CD14-positive monocyte (primary cell): ENCODE measurements at places on chromosomes 6 and 20. TPM values are rescaled to one million over a fixed set of nuclear protein-coding genes. Genes with fewer than 3 reads are reported as not detected.

GRCh38 chr6:71197780-71198179 is 90.8 kb upstream of the OGFRL1 start:
- DNase-seq: no peak

GRCh38 chr6:42471142-42471541 is 19.4 kb upstream of the TRERF1 start:
- no peak for DNase-seq

DNA sequence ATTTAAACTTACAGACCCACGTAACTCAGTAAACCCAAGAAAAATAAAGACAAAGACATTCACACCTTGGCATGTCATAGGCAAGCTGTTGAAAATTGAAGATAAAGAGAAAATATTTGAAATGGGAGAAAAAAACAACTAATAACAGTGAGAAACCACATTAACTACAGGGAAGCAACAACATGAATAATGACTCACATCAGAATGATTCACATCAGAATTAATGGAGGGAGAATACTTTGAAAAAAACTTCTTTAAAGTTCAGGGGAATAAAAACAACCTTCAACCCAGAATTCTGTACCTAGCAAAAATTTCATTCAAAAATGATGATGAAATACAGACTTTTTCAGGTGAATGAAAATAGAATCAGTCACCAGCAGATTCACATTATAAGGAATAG is 32.9 kb upstream of the SLC22A3 start:
- no peak for DNase-seq

DNA sequence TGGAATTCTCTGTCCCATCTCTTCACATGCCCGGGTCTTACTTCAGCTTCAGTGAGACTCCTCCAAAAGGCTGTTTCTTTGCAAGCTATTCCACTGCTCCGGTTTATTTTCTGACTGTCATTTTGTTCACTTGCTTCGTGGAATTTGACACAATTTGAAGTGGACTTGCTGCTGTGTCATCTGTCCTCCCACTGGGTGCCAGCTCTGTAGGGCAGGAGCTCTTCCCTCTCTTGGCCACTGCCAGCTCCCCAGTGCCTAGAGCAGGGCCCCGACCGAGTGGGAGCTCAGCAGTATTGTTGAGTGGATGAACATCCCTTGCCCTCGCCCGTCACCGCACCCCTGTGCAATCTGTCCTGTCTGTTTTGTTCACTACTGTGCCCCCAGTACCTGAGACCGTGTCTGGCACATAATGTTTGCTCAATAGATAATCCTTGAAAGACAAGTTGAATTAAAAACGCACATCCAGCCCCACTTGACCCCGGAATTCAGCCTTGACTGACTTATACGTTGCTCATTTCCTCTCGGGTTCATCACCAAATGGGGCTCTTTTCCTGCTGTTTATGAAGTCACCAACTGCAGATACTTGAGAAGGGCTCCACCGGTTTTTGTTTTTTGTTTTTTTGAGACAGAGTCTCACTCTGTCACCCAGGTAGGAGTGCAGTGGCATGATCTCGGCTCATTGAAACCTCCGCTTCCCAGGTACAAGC is 170.3 kb upstream of the KCNG1 start:
- no peak for DNase-seq

DNA sequence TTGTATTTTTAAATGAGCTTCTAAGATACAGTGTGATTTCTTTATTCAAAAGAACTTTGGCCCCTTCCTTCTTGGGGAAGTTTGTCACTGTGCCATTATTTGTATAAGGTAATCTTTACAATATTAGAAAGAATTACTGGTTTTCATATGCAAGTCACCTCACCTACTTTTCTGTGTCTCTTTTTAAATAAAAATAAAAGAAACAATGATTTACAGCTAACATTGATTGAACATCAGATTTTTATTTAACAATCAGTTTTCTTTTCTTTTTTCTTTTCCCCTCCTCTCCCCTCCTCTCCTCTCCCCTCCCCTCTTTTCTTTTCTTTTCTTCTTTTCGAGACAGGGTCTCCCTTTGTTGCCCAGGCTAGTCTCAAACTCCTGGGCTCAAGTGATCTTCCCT is 46.0 kb downstream of the CDC40 start:
- no peak for DNase-seq

DNA sequence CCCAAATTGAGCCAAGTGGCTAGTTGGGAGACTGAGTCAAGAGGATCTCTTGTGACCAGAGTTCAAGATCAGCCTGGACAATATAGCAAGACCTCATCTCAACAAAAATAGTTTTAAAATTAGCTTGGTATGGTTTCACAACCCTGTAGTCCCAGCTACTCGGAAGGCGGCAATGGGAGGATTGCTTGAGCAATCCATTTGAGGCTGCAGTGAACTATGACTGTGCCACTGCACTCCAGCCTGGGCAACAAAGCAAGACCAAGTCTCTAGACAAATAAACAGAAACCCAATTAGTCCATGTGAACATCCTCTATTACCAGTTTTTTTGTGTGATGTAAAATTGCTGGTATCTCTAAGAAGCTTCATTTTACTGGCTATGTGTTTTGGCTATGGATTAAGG is 106.2 kb downstream of the TULP4 start:
- DNase-seq: no peak

GRCh38 chr6:159234102-159234553 is 64.9 kb downstream of the FNDC1 start:
- no peak for DNase-seq

DNA sequence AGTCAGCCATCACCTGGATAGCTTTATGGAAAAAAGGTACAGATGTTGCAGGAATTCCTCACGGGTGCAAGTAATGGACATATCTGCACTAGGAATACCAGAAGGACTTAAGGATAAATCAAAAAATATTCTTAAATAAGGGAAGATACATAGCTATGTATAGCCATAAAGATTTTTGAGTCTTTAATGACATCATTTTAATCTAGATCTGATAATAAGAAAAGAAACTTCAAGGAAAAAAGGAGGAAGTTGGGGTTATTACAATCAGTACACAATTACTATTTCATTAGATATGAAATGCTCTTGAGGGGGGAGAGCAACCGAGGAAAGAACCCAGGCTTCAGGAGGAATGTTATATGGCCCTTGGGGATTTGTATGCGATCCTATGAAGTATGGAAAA is 110.2 kb downstream of the FOXC1 start:
- no peak for DNase-seq

DNA sequence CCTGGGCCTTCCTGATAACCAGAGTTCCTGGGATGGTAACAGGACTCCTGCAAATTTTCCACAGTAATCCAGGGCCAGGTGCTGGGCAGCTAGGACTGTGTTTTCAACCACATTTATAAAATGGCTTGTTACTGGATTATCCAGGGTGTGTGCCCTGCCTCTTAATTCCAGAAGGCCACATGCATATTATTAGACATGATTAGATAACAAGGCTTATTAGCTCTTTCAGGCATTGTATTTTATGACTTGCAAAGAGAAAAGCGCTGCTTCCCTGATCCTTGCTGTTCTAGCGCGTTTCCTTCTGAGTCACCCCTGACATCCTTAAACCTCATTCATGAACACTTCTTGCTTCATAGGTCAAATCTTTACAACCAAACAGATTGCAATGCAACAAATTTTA is 208.6 kb downstream of the UST start:
- DNase-seq: no peak

Gene SNAI1
- polyA plus RNA-seq: 53.2 and 181 TPM in 2 replicates
